CD8-positive, alpha-beta memory T cell (primary cell): ENCODE measurements at places on chromosomes 5 and 9.

DNA sequence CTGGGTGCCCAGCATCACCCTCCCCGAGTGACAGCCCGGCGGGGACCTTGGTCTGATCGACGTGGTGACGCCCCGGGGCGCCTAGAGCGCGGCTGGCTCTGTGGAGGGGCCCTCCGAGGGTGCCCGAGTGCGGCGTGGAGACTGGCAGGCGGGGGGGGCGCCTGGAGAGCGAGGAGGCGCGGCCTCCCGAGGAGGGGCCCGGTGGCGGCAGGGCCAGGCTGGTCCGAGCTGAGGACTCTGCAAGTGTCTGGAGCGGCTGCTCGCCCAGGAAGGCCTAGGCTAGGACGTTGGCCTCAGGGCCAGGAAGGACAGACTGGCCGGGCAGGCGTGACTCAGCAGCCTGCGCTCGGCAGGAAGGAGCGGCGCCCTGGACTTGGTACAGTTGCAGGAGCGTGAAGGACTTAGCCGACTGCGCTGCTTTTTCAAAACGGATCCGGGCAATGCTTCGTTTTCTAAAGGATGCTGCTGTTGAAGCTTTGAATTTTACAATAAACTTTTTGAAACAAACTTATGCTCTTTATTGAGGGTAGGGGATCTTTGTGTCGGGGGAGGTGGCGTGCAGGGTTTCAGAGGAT, 1.3 kb downstream of the GADD45G start:
- no peak for DNase-seq

DNA sequence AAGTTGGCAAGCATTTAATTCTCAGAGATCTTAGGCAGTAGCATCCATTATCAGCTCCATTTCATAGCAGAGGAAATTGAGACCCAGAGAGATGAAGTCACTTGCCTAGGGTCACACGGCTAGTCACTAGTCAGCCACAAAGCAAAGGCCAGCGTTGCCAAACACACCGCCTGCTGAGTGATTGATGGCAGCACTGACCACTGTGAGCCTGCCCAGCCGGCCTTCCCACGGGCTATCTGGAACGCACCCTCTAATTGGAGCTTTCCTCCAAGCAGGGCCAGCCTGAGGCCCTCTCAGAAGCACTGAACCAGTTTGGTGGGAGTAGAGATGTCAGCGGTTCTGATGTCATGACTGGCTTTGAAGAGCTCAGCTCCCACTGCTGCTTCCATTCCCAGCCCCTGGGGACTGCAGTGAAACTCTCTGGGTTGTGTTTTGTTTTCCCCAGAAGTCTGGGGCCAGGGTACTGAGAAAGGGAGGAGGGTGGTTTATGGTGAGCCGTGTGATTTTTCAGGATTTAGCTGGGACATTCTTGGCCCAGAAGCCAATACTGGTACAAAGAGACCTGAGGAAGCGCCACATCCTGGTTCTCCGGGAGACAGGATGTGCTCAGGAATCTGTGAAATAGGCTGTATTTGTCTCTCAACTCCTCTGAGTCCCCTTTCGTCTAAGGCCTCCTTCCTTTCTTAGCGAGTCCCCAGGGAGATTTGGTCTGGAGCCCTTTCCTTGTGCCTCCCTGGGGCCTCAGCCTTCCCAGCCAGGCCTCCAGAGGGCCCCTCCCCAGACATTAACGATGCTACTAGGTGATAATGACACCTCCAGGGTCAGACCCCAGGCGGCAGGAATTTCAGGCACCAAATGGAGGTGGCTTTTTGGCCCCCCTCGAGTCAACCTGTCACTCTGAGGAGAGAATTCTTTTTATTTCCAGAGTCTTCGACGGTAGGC, 44.5 kb downstream of the SPRY4 start:
- no peak for DNase-seq

- DNase-seq = no peak
Measured at GRCh38 chr9:104104360-104104759, 10.3 kb downstream of the SMC2 start.

DNA sequence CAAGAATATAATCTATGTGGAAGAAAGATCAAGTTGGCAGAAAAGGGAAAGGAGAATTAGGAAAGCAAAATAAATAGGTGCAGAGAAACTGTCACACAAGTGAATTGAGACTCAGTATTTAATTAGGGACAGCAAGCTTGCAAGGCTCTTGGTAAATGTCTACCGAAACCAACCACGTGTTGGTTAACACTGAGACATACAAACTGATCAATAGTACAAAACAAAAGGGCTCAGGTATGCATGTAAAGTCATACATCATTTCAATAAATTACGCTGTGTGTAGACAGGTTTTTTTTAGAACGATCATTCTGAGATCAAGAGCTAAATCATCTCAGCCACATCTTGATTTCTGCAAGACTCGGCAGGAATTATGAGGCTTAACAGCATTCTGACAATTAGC, 225.4 kb downstream of the EBF1 start:
- no peak for DNase-seq

DNA sequence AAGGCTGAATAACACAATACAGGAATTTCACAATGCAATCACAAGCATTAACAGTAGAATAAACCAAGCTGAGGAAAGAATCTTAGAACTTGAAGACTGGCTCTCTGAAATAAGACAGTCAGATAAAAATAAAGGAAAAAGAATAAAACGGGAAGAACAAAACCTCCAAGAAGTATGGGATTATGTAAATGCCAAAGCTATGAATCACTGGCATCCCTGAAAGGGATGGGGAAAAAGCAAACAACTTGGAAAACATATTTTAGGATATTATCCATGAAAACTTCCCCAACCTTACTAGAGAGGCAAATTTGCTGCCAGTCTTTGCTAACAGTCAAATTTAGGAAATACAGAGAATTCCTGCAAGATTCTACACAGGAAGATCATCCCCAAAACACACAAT, 157.9 kb downstream of the ALDH1A1 start:
- DNase-seq = no peak

- DNase-seq = no peak
Measured at GRCh38 chr9:4620881-4621555, 41.1 kb upstream of the PLPP6 start.

- peak; percentile 36 for DNase-seq
Measured at GRCh38 chr9:129270205-129270604, 92.1 kb upstream of the IER5L start.

DNA sequence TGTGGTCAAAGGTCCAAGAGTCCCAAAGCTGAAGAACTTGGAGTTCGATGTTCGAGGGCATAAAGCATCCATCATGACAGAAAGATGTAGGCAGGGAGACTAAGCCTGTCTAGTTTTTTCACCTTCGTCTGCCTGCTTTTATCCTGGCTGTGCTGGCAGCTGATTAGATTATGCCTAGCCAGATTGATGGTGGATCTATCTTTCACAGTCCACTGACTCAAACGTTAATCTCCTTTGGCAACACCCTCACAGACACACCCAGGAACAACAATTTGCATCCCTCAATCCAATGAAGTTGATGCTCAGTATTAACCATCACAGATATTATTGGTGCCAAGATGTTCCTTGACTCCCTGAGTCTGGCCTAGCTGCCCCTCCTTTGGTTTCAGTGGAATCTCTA, 530.8 kb upstream of the CLINT1 start:
- DNase-seq = no peak

DNA sequence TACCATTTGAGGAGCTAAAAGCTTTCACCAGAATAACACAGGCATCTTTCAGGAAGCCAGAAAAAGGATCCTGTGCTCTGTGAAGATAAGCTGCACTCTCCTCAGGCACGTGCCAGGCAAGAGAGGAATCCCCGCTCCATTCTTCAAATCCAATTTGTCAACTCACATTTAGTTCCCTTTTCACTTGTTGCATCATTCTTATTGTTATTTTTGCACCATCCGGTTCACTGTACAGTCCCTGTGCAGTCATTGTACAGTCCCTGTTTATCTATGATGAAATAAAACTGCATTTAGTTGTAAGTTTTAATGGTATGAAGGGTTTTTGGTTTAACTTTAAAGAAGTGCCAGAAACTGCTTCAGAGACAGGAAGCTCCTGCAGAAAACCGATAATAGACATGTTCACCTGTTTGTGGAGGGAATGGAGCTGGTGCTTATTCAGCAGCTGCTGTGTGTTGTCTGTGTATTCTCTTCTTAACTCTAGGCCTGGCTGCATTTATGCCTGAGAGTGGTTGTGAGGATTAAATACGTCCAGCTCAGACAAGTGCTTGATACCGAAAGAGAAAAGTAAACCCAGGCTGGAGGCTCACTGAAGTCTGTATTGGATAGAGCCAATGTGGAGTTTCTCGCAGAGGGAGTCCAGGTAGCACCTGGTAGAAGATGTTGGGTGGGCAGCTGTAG, 22.4 kb downstream of the IFNW1 start:
- no peak for DNase-seq

- DNase-seq = no peak
Measured at GRCh38 chr5:93151896-93152295, 429.1 kb downstream of the NR2F1-AS1 start.

GRCh38 chr5:153546566-153546965, 56.1 kb downstream of the GRIA1 start:
- DNase-seq = no peak

DNA sequence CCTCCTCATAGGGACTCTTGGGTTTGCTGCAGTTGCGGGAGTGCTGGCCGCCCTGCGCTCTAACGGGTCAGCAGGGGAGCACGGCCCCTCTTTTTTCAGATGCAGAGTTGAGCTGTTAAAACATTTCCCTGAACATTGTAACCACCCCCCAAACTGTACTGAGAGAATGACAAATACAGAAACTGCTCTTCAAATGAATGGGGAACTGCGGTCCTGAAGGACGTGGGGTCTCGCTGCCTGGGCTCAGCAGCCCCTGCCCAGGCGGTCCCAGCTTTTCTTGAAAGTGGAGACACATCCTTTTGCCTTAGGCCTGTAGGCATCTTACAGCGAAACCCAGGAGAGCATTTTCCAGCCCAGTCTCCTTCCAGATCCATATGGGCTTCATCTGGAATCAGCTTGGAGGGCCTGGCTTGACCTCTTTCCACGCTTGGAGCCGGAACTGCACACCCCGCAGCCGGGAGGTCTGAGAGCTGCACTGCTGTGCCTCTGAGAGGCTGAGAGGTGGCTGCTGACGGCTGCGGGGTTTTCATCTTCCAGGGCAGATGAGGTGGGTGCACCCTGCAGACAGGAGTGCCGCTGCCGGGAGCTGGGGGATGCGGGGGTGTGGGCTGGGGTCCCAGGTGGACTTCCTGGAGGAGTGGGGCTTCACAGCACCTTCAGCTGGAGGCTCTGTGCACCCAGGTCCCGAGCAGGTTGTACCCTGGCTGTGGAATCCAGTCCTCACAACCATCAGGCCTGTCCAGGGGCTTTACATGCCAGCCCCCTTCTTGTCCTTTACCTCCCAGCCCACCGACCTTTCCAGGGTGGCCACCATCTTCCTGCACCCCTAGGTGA, 1.2 kb upstream of the AGPAT2 start:
- no peak for DNase-seq

GRCh38 chr9:34256104-34256503, 73.0 kb downstream of the KIF24 start:
- DNase-seq = no peak

DNA sequence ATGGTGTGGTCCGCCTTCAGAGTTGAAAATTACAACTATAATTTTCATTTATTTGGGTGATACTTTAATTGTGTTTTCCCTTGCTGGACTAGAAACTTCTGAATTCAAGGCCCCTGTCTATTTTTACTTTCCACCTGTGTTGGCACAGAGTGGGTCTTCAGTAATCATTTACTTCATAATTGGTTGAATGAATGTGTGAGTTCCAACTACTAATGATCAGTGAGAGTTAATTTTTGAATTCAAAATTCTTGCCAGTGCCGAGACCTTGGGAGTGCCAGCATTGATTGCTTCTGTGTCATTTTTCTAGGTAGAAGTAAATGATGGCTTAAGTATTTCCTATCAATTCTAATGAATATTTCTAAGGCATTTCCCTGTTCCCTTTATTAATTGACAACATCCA, 61.4 kb downstream of the PARP8 start:
- DNase-seq = no peak

GRCh38 chr5:120682851-120683250, 218.8 kb downstream of the PRR16 start:
- no peak for DNase-seq

DNA sequence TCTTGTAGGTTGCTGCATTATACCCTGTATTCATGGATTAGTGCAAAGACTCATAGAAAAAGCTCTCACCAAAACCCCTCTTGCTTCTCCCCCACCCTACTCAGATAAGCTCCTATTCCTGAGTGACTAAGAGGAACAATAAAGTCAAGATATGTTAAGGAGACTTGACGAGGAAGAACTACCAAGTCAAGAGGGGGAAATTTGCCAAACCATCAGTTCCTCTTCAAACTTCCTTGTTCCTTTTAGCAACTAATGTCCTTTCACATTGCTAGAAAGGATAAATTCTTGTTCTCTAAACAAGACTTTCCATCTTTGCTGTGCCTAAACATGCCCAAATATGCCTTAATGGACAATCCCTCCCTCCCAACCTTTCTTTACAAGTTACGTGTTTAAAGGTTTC, 27.0 kb downstream of the CNOT8 start:
- no peak for DNase-seq

GRCh38 chr9:36092509-36093215, 43.9 kb upstream of the GLIPR2 start:
- DNase-seq = no peak

GRCh38 chr5:178589180-178590140, 733 bp downstream of the COL23A1 start:
- no peak for DNase-seq

DNA sequence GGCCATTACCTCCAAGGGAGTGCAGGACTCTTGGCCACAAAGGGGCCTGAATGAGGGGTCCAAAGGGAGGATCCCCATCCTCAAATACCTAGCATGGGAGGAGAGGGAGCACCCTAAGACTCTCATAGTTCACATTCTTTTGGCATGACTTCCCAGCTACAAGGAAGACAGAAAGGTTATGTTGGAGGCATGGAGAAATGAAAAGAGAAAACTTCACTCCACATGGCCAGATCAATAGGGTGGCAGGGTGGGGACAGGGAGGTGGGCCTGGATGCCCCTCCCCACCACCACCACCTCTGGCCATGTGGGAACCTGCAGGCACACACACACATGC, 97.6 kb downstream of the PAX5 start:
- DNase-seq = no peak

DNA sequence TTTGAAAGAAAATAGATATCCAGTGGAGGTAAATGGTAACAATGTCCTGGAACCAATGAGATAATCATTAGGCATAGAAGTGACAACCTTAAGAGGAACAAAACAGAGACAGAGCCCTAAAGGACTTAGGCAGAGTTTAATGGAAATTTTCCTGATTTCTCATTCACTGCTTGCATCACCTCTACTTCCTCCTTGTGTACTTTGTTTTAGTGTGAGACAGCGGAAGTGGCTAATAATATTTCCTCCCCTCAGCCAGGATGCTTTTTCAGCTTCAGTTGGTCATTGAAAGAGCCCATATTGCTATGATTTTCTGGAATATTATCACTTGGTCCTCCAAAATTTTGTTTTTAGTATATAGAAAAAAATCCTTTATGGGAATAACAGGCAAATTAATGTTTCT, 153.4 kb upstream of the MPDZ start:
- DNase-seq = no peak
